ENCODE measurements at places on chromosomes 2 and 18. TPM values are rescaled to one million over a fixed set of nuclear protein-coding genes. Genes with fewer than 3 reads are reported as not detected.
A peak's percentile ranks its signal among the peaks of the same experiment; 100 is the strongest.

The GPAT2 gene
- 0.38 TPM for total RNA-seq

The ICA1L gene
- total RNA-seq, result 0.72 TPM

DNA sequence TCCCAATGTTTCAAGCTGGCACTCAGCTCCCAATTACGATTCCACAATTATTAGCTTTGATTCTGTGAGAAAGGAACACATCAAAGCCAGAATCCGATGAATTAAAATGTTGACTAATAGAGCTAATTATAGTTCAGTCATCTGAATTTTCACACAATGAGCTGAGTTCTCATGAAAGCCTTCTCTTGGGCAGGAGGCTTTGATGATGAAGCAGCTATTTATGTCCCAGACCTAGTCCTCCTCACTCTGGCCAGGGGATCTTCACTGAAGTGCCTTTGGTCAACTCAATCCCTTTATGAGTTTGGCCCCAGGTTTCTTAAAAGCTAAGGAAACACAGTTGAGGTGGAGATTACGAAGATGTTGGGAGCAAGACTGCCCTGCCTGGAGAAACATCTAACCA is 74.7 kb upstream of the PPM1B start:
- DNase-seq, result no peak

DNA sequence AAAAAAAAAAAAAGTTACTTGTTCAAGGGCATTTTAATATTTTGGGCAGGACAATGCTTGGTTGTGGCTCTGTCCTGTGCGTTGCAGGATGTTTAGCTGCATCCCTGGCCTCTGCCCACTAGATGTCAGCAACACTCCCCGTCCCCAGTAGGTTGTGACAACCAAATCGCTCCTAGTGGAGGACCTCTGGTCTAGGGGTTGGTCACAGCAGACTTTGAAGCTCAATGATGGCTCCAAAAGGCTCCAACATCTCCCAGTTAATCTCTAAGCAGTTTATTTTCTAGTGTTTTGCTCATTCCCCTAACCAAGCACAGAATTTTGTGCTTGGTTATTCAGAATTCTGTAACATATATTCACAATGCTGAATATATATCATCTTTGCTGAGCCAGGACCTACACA is 67.0 kb downstream of the CHRNA1 start:
- DNase-seq, result no peak

- no peak for DNase-seq
Observed at GRCh38 chr2:133044556-133044955, 374.6 kb upstream of the LYPD1 start.

DNA sequence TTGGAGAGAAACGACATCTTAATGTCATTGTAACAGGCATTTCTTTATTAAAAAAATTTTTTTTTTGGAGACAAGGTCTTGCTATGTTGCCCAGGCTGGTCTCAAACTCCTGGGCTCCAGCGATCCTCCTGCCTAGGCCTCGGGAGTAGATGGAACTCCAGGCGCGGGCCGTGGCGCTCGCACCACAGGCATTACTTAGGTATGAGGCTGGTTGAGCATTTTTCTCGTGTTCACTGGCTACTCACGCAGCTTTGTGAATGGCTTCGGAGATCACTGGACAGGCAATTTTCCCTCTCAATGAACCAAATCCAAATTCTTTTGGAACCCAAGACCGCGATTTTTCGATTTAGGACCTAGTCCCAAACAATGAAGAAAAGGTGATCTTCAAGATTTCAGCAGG is 795 bp upstream of the TCF7L1 start:
- no peak for DNase-seq

DNA sequence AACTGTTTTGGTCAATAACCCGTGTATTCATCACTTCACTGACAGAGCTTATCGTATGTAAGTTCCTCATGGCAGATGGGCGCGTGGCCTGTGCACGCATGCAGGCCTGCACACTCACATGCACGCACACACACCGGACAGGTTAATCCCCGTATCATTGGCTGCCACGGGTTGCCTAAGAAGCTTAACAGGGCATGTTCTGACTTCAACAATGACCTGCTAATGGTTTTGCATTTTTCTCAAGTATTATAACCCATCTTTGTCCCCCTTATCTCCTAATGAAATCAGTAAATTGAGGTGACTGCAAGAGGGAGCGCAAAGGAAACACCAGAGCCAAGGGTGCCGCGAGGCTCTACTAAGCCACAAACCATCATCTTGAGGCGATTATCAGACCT is 399.0 kb upstream of the ID2 start:
- no peak for DNase-seq

- DNase-seq, result no peak
Observed at GRCh38 chr2:42978175-42978886, 185.9 kb upstream of the HAAO start.

DNA sequence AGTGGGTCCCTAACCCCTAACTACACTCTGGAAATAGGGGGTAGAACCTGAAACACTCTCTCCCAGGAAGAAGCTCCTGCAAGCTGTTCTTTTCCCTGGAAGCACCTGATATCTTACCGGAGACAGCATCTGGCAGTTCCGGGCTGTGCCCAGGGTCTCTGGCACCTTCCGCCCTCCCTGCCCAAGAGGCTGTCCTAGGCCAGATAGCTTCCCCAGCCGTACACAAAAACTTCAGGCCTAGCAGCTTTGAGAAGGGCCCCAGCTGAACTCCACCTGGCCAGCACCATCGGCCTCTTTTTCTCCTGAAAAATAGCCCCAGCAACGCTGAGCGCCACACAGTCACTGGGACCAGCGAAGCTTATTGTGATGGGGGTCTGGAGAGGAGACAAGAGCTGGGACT is 9.7 kb downstream of the OSR1 start:
- no peak for DNase-seq

The FMNL2 gene
- 13.6 TPM for total RNA-seq

- no peak for DNase-seq
Observed at GRCh38 chr2:237075749-237076599, 9.7 kb upstream of the COPS8 start.

DNA sequence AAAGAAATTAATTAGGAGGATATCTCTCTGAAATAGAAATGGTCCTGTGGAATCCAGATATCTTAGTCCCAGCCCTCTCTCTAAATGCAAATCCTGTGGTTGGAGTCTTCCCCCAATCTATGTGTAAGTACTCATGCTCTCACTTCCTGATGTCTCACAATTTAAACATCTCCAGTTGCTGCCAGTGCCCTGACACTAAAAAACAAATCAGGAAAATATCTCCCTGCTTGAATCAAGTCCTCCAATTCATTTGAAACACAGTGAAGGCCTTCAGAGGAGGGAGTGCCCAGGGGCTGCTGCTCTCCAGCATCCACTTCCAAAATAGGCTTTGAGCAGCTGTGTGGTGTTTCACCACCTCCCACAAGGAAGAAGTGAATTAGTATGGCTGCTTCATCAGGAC is 413.8 kb downstream of the RAD51AP2 start:
- no peak for DNase-seq

GRCh38 chr2:133171393-133172004 is 396.8 kb downstream of the NCKAP5 start:
- peak; percentile 14 for DNase-seq

GRCh38 chr2:96760986-96761832 is 507 bp downstream of the CNNM4 start:
- DNase-seq, result peak; percentile 29

- DNase-seq, result no peak
Observed at GRCh38 chr2:82992968-82993367, 1466.1 kb downstream of the SUCLG1 start.

DNA sequence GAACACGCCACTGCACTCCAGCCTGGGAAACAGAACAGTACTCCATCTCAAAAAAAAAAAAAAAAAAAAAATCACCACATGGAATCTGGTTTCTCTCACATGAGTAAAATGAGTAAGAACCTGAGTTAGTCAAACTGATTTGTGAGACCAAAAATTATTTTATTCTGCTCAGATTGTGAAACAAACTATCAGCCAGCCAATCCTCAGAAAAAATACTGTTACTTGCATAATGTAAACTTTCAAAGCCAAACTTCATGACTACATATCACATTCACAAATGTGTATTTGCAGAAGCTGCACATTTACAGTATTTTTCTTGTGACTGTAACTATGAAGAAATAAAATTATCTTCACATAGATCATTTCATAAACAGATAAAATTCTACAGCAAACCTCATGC is 23.2 kb downstream of the SUMO1 start:
- no peak for DNase-seq

- DNase-seq, result no peak
Observed at GRCh38 chr2:111116011-111116746, 4.5 kb upstream of the BCL2L11 start.

DNA sequence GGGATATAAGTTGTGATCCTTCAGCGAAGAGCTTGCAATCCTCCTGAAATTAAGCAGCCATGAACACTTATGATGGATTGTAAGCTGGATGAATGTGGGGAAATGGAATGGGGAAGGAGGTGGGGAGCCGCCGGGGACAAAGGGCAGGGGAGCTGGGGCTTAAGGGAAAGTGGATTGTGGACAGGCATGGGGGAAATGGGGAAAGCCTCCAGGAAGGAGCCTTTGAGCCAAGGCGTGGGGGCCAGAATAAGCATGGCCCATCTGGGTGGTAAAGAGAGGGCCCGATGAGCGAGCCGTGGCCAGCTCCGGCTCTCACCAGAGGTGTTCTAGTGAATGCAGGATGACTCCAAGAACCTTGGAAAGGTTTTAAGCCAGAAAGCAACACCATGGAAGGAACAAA is 124.0 kb downstream of the SMAD7 start:
- no peak for DNase-seq

DNA sequence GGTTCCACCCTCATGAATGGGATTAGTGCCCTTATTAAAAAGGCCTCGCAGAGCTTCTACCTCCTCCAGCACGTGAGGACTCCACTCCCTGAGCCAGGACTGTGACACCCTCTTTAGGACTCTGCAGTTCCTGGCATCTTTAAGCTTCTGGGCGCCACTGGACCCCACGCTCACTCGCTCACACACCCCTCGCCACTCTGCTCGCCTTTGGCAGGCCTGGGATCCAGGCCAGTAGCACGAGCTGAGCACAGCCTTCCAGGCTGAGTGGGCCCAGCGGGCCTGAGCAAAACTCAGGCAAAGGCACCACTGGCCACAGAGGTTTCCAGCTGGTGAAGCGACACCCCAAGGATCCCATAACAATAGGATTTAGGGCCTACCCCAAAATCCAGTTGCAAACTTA is 107.9 kb upstream of the GPC1 start:
- DNase-seq, result no peak

- DNase-seq, result no peak
Observed at GRCh38 chr18:68244786-68245185, 470.1 kb downstream of the TMX3 start.

The MC5R gene
- total RNA-seq, result not detected

The SETBP1 gene
- total RNA-seq, result 7.8 TPM

The PROKR1 gene
- total RNA-seq, result 0.19 TPM
